ENCODE measurements at places on chromosomes 16 and 17. TPM values are rescaled to one million over a fixed set of nuclear protein-coding genes. Genes with fewer than 3 reads are reported as not detected.

Gene ARL5C
- polyA plus RNA-seq: not detected

- no peak for DNase-seq
Measured at GRCh38 chr16:79328402-79329165, 272.0 kb downstream of the MAF start.

- peak; percentile 69 for DNase-seq
Measured at GRCh38 chr17:55731586-55732250, 9.1 kb upstream of the TMEM100 start.

- DNase-seq: no peak
Measured at GRCh38 chr17:74760404-74761105, 12.1 kb downstream of the NHERF1 start.

Gene MPP2
- polyA plus RNA-seq: 1.2 TPM

GRCh38 chr16:53962041-53962440 lies 258.1 kb downstream of the FTO start:
- peak; percentile 38 for DNase-seq

Gene RAB40C
- 3.2 TPM for polyA plus RNA-seq

DNA sequence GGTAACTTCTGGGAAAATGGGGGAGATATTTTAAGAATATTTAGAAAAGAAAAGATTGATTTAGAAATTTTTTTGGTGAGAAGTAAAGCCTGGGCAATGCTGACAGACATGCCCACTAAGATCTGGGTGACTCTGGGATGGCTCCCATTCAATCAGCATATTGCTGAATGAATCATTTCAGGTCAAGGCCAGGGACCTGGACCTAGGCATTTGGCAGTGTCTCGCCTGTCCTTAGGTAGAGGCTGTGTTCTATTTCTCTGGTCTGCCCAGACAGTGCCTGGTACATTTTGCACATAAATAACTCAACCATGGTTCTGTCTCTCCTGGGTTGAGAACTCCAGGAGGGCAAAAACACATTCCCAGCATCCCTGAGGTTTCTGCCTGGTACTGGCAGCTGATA lies 39.9 kb downstream of the SMPD3 start:
- no peak for DNase-seq

DNA sequence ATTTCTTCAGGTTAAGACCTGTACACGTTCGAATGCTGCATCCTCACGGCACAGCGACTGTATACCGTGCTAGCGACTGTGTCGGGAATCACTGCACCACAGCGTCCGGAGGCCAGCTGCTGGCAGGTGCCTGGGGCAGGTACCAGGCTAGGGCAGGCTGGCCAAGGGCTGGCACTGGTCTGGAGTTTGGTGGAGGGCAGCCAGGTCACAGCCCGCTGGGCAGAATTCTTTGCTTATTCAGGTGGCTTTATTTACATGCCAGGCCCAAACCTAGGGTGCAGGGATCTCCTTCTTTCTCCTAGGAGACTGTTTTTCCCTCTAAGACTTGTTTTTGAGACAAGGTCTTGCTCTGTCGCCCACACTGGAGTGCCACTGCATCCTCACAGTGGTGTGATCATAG lies 37.9 kb downstream of the COTL1 start:
- DNase-seq: no peak

Gene MT2A
- polyA plus RNA-seq: 225 TPM

Gene CDRT15L2
- not detected for polyA plus RNA-seq

Data from fibroblast of lung (primary cell).